GM12878 (cell line): ENCODE measurements at places on chromosomes 11 and 22. TPM values are rescaled to one million over a fixed set of nuclear protein-coding genes. Genes with fewer than 3 reads are reported as not detected.

DNA sequence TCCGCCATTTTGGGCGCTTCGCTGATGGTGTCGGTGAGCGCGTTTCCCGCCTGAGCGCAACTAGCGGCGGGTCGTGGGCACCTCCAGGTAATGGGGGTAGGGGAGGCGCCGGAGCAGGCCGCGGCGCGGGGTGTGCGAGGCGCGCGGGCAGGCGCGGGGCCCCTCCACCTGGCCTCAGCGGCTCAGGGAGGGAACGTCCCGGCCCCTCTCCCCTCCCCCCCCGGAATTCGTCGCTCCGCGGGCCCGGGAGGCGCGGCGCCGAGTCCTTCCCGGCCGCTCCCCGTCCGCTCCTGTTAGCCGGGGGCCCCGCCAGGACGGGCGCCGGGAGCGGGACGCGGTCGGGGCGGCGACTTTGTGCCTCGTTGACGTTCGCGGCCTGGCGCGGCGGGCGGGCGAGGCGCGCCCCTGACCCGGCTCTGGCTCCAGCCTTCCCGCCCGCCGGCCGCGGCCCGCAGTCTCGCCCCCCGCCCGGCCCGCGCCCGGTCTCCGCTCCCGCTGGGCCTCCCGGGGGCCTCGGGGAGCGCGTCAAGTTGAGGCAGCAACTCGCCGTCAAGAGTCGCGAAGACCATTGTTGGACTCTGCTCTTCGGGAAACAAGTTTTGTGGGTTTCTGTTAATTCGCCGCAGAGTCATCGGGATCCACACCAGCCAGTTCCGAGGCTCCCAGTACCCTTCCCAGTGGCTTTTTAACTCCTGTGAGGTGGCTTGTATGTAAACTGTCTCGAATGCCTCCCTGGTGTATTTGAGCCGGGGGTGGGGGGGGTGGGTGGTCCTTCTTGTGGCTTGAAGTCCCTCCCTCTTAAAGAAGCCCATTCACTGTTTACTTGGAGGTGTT is at the start of gene PPP6R3:
Gene PPP6R3, plus strand, starts transcription at position 12 of the 834 bp plus-strand sequence. CDS start 76,913 bp downstream, outside the sequence.
- DNase-seq: no peak

DNA sequence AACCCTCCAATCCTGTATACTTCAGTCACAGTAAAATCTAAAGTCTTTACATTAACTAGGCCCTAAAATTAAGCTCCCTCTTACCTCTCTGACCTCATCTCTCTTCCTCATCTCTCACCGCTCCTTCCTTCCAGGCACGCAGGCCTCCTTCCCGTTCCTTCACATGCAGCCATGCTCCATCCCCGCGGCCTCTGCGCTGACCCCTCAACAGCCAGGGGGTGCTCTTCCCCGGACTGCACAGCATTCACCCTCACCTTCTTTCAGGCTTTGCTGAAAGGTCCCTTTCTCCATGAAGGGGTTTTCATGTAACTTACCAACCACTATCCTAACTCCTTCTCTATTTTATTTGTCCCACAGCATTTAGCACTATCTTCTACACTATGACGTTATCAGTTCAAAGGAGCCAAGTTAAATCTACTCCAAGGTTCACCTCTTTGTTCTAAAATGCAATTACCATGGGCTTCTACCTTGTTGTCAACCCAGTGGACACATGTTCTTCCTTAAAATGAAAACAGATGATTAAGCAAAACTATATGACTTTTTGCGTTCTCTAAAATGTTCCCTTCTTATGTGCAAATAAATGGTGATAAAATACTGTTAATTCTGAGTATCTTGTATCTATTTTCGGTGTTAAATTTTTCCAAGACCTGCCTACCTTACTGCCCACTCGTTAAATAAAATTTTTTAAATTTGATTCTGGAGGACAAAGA is 57.8 kb upstream of the APOA1 start:
- DNase-seq: no peak

DNA sequence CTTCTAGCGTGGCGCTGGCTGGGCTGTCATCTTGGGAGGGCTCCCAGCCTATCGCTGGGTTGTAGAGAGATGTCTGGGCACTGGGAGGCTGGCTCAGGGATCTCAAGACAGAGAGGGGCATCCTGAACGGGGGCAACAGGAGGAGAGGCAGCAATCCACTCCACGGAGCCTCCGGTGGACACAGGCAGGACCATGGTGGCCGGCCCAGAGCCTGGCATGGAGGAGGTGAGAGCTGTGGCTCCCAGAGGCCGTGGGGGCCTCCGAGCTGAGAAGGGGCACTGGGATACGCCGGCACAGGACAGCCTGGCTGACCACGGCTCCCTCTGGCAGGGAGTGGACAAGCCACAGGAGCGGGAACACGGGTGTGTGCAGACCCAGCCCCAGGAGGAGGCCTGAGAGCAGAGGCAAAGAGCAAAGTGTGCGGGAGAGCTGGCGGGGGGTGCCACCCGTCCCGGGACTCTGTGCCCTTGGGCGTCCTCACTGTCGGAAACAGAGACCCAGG is 9.1 kb downstream of the MRGPRF start:
- DNase-seq: no peak

UPK3A gene
- total RNA-seq: not detected in 2 replicates

DRAP1 gene
- total RNA-seq: 122 and 124 TPM in 2 replicates

CABP2 gene
- not detected in 2 replicates for total RNA-seq
